Aorta (tissue), 5 donors: ENCODE measurements at places on chromosomes 13 and 19. TPM values are rescaled to one million over a fixed set of nuclear protein-coding genes. Genes with fewer than 3 reads are reported as not detected.
A peak's percentile ranks its signal among the peaks of the same experiment; 100 is the strongest.

DNA sequence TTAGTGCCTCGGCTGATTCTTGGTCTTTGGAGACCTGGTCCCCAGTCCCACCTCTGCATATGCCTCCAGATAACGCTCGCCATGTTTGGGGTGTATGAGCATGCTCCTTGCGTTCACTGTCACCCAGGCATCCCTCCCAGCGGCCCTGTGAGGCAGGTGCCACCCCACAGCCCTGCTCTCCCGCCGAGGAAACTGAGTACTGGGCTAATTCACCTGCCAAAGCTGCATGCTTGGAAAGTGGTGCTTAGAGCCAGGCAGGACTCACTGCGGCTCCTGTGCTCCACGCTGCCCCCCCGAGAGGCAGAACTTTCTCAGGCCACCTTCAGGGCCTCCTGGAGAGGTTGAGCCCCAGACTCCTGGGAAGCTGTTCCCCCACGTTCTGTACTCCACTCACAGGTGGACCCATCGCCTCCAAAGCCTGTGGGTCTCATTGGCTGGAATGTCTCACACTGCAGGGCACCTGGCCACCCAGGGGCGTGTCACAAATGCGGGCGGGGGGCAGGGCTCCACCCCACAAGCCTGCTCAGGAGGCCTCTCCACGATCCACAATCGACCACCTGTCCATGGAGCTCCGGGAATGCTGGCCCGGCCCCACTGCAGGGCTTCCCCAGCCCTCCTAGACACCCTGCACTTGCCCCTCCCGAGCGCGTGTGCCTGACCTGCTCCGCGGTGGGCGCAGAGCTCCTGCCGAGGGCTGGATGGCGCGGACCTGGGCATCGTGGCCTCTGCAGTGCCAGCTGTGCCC is 64.6 kb downstream of the ATP11A start:
- H3K4me3 ChIP-seq, result no peak overlapping the region
- no peak for DNase-seq
- H3K27ac ChIP-seq, result no peak overlapping the region
- H3K36me3 ChIP-seq, result no peaks in the 10 kb centered on the region
- no peaks in the 10 kb centered on the region for H3K4me1 ChIP-seq
- H3K27me3 ChIP-seq, result no peaks in the 10 kb centered on the region

DNA sequence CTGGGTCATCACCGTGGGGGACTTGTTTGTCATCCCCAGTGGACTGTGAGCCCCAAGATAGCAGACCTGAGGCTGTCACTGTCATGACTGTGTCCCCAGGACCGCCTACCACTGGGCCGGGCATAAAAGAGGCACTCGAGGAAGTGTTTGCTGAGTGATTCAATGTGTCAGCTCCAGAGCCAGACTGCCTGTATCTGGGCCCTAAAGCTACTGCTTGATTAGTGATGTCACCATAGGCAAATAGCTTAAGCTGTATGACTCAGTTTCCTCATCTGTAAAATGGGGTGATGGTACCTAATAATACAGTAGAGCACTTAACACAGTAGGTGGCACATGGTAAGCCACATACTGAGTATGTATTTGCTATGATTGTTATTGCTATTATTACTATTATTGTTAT is 11.2 kb upstream of the CEACAM19 start:
- peaks cover 3% of the 10 kb centered on the region for H3K36me3 ChIP-seq
- H3K4me3 ChIP-seq, result no peak overlapping the region
- H3K27me3 ChIP-seq, result no peaks in the 10 kb centered on the region

GRCh38 chr19:50626011-50626410 is 13.7 kb downstream of the SYT3 start:
- DNase-seq, result no peak
- no peaks in the 10 kb centered on the region for H3K4me1 ChIP-seq
- no peaks in the 10 kb centered on the region for H3K27me3 ChIP-seq
- H3K27ac ChIP-seq, result no peak overlapping the region

- no peaks in the 10 kb centered on the region for H3K4me1 ChIP-seq
- H3K27ac ChIP-seq, result no peak overlapping the region
- peaks cover 7% of the 10 kb centered on the region for H3K36me3 ChIP-seq
- H3K4me3 ChIP-seq, result no peak overlapping the region
Observed at GRCh38 chr19:3975144-3975543, 4.2 kb upstream of the DAPK3 start.

GRCh38 chr19:31938675-31939074 is 406.7 kb upstream of the ZNF507 start:
- no peak overlapping the region for H3K4me3 ChIP-seq
- H3K4me1 ChIP-seq, result no peaks in the 10 kb centered on the region
- DNase-seq, result no peak
- no peaks in the 10 kb centered on the region for H3K36me3 ChIP-seq

DNA sequence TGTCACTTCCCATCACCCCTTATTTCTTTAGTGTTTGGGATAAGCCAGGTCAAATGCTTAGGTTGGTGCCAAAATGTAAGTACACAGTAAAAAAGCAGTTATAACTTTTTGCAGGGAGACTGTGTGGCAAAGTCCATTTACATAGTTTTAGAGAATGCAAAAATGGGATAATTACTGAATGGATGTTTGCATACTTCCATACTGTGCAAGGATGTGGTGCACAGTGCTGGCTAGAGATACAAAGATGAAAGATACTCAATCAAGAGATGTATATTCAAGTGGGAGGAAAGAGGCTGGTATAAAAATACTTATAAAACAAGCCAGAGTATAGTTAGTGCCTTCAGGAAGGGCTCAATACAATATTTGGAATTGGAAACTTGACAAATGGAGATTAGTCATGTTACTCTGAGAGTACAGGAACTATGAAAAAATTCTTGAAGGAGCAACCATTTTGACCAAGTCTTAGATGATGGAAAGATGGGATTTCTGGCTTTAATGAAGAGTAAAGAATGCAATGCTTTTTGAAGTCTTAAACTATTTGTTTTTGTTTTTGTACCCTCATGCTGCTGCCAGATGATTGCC is 8.0 kb downstream of the PDS5B start:
- DNase-seq, result no peak
- H3K4me3 ChIP-seq, result no peak overlapping the region
- H3K36me3 ChIP-seq, result no peaks in the 10 kb centered on the region
- H3K27me3 ChIP-seq, result no peaks in the 10 kb centered on the region
- H3K27ac ChIP-seq, result no peak overlapping the region

DNA sequence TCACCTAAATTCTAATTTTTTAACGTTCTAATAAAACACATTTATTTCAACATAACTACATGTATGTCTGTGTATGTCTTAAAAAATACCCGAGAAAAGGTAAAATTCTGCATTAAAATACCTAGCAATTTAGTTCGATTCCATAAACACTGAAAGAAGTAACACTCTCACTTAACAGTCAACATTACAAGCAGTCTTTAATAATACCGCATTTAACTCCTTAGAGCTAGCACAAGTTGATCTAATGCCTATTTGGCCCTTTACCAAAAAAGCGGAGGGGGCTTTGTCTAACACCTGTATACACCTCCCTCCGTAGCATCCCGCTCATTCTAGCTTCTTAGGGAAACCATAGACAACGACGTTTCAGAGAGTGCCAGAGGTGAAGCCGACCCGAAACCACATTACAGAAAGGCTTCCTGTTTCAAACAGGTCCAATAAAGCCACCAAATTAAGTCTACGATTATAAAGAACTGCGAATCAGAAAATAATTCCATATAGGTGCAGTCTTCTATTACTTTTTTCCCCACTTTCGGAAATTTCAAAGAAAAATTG is 1.2 kb downstream of the SPART start:
- peak overlapping the region; percentile 53 for H3K4me3 ChIP-seq
- no peaks in the 10 kb centered on the region for H3K27me3 ChIP-seq
- DNase-seq, result no peak
- no peaks in the 10 kb centered on the region for H3K4me1 ChIP-seq
- H3K27ac ChIP-seq, result peak overlapping the region; percentile 78

TEX29 gene
- 1.8 TPM for total RNA-seq

- H3K27me3 ChIP-seq, result no peaks in the 10 kb centered on the region
- no peaks in the 10 kb centered on the region for H3K4me1 ChIP-seq
- no peaks in the 10 kb centered on the region for H3K36me3 ChIP-seq
Observed at GRCh38 chr19:38441657-38442348, 8.3 kb downstream of the RYR1 start.
